NCI-H526 treated with DMSO at 0.1 percent for 48 hours (cell line): ENCODE measurements at places on chromosomes 3 and 15.

GRCh38 chr15:70050970-70051369 is 46.7 kb downstream of the TLE3 start:
- no peak for DNase-seq

GRCh38 chr3:26559227-26559626 is 63.3 kb upstream of the LRRC3B start:
- DNase-seq, result no peak

DNA sequence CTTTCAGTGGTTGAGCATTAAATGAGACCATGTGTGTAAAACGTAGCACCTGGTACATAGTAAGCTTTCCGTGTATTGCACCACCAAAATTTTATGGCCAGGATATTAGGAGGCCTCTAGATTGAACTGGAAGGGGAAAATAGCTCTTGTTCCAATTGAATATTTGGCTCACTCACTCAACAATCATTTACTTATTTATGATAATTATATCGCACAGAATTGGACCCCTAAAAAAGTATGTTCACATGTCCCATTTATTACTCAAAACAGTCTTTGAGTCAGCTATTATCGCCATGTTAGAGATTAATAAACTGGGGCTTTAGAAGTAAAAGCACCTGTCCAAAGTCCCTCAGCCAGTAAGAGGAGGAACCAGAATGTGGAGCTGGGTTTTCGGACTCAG is 5.1 kb upstream of the TTLL3 start:
- no peak for DNase-seq

DNA sequence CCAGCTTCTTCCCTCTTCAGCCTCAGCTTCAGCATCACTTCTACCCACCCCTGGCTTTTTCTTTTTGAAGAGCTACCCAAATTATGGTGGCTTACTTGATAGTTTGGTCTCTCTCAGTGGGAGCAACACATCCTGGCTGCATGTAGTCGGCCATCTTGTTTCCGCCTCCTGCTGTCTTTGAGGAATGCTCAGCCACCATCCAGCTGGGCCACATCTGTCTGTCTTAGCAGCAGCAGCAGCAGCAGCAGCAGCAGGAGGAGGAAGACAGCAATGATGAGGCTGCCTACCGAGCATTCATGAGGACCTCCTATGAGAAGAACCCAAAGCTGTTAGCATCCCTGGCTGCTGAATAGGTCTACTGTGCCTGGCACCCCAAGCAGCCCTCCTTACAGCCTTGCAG is 19.7 kb downstream of the IL16 start:
- DNase-seq, result no peak

DNA sequence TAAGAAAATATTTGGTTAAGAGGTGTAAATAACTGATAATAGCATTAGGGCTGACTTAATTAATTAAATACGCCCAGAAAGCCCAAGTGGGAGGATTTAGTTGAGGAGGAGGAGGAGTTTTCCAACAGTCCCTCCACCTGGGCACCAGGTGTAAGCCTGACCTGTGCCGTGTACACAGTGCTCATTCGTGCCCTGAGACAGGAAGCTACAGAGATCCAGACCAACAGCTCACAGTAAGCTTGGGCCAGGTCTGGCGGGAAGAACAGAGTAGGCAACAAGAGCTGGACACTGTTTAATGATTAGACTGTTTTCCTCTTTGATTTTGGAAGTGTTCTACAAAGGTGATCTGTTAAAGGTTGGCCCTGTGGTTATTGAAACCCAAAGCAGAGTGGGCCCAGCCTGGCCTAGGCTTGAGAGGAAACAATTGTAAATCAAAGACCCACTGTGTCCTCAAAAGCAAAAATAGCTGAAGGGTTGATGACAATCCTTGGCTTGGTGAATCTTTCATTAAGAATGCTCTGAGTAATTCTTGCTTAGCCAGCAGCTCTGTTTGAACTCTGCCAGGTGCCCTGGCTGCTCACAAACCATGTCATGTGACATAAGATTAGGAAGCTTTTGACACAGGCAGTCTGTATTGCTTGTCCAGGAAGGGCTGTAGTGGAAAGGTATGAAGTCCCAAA is 13.8 kb downstream of the SQOR start:
- DNase-seq, result no peak

GRCh38 chr3:157329551-157329950 is 107.1 kb upstream of the PTX3 start:
- no peak for DNase-seq

- no peak for DNase-seq
Observed at GRCh38 chr15:41892621-41893421, 1.0 kb downstream of the SPTBN5 start.

- no peak for DNase-seq
Observed at GRCh38 chr15:98968576-98968975, 39.0 kb downstream of the PGPEP1L start.

GRCh38 chr15:24823473-24823872 is 131.3 kb upstream of the SNRPN start:
- no peak for DNase-seq

DNA sequence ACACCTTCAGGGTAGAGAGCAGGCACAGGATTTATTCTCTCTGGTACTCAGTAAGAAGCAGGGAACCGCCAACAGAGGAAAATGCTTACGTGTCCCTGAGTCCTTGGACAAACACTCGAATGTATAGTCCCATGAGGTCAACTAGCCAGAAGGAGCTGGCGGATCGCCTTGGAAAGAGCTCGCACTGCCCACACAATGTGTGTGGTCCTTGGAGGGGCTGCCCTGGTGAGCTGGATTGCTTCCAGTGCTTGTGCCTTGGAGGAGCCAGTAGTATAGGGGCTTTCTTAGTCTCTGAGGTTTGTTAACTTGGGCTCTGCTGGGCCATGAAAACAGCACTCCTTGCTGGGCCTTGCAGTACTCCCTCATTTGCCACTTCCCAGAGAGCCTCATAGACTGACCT is 40.7 kb upstream of the VILL start:
- DNase-seq, result no peak

DNA sequence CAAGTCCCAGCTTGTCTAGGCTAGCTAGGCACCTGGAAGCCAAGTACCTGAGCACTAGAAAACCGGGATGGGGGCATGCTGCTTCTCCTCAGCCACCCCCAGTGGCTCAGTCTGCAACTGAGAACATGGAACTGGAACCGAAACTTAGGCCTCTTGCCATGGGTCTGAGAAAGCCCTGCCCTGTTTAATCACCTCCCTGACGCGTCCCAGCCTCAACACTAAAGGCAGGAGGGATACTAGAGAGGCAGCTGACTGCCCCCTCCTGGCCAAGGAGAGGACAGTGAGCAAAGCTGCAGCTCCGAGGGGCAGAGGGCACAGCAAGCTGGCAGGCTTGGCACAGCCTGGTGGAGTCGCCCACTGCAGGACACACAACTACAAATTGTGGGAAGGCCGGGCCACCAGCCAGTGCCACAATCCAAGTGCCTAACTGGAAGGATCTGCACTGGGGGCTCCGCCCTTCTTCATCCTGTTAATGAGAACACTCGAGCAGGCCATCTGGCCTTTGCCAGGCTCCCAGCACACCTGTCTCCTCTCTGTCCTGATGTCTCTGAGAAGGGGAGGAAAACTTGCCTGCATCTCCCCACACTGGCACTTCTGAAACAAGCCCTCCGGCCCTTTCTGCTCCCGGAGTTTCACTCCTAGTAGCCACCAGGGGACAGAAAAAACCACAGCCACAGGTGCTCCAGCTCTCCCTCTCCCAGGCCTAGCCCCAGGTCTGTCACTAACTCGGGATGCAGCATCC is 53.7 kb downstream of the BDH1 start:
- peak; percentile 44 for DNase-seq

- DNase-seq, result no peak
Observed at GRCh38 chr3:62757045-62757444, 118.2 kb downstream of the CADPS start.

DNA sequence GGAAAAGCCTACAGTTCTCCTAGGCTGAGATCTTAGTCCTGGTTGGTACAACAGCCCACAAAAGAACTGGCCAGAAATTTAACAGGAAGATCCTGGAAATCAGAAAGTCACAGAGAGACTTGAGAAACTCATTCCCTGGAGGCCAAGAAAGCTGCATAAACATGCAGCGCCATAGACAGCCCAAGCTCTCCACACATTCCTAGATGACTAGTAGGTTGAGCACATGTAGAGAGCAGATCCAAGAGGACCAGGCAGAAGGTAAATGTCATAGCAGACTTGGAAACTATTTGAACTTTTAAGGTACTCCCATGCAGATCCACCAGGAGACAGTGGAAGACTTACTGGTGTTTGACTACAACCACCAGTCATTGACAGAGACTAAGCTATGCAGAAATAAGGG is 18.4 kb downstream of the KBTBD12 start:
- DNase-seq, result no peak

GRCh38 chr15:99961011-99961441 is 227.8 kb upstream of the LYSMD4 start:
- no peak for DNase-seq

DNA sequence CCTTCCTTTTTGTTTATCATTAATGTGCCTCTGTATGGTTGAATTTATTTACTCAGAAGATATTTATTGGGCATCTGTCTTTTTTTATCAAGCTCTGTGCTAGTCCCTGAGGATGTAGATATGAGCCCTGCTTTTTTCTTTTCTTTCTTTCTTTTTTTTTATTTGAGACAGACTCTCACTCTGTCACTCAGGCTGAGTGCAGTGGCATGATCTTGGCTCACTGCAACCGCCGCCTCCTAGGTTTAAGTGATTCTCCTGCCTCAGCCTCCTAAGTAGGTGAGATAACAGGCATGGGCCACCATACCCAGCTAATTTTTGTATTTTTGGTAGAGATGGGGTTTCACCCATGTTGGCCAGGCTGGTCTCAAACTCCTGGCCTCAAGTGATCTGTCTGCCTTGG is 58.5 kb downstream of the MBNL1 start:
- no peak for DNase-seq

GRCh38 chr3:142000325-142000870 is 124.0 kb downstream of the ATP1B3 start:
- no peak for DNase-seq

DNA sequence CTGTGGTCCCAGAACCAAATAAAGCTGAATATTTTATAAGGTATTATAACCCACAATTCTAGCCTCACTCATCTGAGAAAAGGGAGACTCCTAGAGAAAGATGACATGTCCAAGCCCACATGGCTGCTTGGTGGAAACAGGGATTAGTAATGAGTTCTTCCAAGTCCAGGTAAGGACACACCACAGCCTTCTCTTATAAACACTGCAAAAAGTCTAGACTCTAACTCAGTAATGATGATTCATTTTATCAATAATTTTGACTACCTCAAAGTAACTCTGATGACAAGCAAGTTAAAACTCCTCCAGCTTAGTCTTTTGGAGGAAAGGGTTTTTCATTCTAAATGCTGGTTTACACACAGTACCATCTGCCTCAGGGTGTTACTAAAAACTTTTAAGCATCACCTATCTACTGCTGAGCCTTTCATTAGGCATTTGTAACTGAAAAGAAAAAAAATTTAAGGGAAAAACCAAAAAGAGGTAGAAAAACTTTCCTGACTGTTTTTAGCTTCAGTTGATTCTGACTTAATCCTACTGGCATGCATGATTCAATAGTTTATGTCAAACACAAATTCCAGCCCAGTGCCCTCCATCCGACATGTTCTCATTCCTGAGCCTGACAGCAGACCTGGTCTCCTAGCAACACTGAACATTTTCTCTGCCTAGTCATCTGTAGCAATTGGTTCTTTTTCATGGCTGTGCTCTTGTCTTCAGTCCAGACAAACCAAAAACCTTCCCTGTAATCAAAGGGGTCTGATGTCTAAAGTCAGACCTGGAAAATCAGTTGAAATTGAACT is 43.9 kb downstream of the P3H2 start:
- no peak for DNase-seq

GRCh38 chr3:77873598-77873997 is 833.7 kb downstream of the ROBO2 start:
- no peak for DNase-seq

DNA sequence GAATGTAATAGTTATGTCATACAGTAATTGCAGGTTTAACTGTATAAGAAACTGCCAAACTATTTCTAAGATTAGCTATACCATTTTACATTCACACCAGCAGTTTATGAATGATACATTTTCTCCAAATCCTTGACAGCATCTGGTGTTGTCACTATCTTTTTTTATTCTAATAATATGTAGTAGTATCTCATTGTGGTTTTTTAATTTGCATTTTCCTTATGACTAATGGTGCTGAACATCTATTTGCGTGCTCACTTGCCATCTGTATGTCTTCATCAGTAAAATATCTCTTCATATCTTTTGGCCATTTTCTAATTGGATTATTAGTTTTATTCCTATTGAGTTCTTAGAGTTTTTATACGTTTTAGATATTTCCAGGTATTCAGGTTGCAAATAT is 994.0 kb upstream of the SEMA6D start:
- no peak for DNase-seq

GRCh38 chr15:66865622-66866611 is 163.9 kb downstream of the SMAD6 start:
- DNase-seq, result no peak

- no peak for DNase-seq
Observed at GRCh38 chr3:101303089-101303731, 17.2 kb downstream of the IMPG2 start.

GRCh38 chr15:57827021-57827420 is 120.5 kb downstream of the POLR2M start:
- DNase-seq, result no peak

DNA sequence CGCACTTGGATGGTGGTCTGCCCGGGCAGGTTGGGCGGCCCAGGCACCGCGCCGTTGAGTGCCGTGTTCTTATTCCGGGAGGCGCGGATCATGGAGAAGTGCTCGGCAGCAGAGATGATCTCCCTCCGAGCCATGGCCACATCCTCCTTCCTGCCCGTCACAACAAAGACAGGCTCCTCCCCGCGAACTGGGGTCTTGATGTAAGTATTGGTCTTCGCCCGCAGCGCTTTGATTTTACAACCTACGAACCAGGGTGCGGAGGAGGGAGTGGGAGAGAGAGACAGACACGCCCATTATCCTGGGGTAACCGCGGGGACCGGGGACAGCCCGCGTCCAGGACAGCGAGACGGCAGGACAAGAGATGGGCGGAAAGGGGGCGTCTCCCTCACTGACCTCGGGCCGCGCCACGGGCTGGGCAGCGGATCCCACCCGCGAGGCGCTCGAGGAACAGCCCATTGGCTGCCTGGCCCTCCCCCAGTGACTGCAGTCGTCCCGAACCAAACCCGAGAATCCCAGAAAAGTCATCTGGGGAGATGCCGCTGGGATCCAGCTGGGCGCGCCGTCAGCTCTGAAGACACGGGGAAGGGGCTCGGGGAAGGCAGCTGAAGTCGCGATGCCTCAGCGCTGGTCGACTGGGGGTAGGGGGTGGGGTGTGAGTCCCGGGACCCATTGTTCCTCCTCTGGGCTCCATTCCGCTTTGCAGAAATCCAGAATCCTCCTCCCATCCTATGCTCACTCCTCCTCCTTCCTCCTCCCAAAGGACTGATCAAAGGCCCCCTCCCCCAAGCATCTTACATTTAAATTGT is 1.2 kb downstream of the MEX3B start:
- peak; percentile 44 for DNase-seq
